ENCODE measurements at places on chromosomes 6 and 20. TPM values are rescaled to one million over a fixed set of nuclear protein-coding genes. Genes with fewer than 3 reads are reported as not detected.

Gene ERVFRD-1
- not detected for total RNA-seq

Gene TRIM40
- total RNA-seq = not detected

Gene BANF2
- not detected for total RNA-seq

Gene VIP
- not detected for total RNA-seq

Gene MARCKS
- total RNA-seq = 92.7 TPM

Gene OPN5
- total RNA-seq = not detected

Gene RBBP8NL
- total RNA-seq = not detected

Gene RAMACL
- not detected for total RNA-seq

Data from H7 (cell line).